SJSA1 (cell line): ENCODE measurements at places on chromosomes 4 and X.

GRCh38 chr4:133145758-133146573, 3.1 kb upstream of the PCDH10 start:
- DNase-seq, result no peak

DNA sequence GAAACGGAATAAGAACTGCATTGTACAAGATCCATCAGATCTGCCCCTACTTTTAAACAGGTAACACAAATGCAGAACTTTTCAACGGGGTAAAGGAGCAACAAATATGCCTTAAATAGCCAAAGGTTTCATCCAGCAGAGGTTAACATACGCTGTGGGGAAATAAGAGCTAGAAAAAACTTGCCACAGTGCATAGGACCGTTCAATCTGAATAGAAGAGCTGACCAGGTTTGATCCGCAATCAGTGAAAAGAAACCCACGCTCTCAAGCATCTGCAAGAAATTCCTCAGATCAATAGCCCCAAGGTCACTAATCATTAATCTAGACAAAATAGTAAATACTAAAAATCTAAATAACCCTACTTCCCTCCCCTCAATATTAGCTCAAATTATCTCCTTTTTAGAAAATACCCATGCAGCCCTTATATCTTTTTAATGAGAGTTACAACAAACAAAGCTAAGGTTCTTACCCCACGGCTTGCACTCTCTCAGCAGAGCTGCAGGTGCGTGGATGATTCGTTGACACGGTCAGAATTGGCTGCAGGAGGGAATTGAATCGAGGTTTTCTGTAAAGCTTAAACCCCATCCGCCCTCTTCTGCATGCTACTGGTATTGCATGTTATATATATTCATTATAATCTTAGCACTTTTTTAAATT, at the start of gene TLR10:
Gene TLR10, minus strand, starts transcription at position 539 of the 657 bp plus-strand sequence. CDS start 7,400 bp downstream, outside the sequence.
- DNase-seq, result peak; percentile 12

DNA sequence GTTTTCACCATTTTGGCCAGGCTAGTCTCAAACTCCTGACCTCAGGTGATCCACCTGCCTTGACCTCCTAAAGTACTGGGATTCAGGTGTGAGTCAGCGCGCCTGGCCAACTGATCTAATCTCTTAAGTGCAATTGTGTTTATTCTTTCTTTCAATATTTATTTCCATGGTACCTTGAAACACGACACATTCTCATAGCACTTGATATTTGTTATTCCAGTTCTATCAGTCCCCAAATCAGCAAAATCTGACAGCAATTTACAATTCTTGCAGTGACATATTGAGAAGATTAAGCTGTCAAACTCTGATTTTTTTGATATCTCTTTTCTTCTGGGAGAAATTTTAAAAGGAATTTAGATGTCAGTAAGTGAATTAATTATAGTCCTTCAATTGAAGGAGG, 218.1 kb upstream of the FAT4 start:
- DNase-seq, result no peak

DNA sequence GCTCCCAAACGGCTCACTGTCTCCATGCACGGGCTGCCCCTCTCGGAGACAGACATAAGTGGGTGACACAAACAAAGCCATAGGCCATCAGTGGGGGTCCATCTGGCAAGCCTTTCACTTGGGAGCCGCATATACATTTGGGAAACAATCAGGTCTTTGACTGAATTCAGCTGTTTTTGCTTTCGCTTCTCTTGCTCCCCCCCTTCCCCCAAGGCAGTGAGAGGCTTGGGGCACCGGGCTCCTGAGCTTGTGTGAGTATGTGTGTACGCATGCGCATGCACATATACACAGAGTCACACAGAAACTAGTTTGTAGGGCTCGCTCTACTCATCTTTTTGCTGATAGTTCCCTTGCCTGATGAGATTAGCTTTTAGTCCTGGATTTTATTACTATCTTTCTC, 284.4 kb downstream of the AFF2 start:
- DNase-seq, result no peak

GRCh38 chr4:169080981-169081380, 70.9 kb upstream of the CBR4 start:
- peak; percentile 26 for DNase-seq

- DNase-seq, result no peak
These were observed 91.2 kb downstream of the PLS3 start for GRCh38 chrX:115652221-115652620.

DNA sequence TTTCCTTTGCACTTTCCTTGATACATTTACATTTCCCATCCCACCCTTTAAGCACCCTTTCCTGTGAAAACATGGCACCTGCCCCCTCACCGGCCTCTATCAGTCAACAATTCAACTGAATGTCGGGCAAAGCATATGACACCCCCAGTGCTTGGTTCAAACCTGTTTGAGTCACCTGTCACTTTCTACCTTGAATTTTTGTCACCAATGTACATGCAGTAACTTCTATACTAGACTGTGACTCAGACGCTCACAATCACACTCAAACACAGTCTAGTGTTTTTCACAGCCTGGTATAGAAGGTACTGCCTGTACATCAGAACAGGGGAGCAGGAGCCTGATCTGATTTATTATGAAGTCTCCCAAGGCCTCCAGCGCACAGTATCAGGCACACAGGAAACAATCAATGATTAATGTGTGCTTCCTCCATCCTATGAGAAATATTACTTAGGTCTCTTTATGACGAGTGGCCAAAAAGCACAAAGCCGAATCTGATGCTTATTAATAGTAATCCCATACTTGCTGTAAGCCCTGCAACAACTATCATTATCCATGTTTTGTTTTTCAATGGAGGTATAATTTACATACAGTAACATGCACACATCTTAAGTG, 49.2 kb upstream of the FAM9C start:
- DNase-seq, result no peak

- DNase-seq, result no peak
These were observed 22.8 kb upstream of the PPP2R2C start for GRCh38 chr4:6495296-6495590.

GRCh38 chr4:38687571-38688011, 23.6 kb downstream of the KLF3 start:
- DNase-seq, result no peak

GRCh38 chr4:105306820-105307219, 160.1 kb downstream of the TET2 start:
- no peak for DNase-seq

DNA sequence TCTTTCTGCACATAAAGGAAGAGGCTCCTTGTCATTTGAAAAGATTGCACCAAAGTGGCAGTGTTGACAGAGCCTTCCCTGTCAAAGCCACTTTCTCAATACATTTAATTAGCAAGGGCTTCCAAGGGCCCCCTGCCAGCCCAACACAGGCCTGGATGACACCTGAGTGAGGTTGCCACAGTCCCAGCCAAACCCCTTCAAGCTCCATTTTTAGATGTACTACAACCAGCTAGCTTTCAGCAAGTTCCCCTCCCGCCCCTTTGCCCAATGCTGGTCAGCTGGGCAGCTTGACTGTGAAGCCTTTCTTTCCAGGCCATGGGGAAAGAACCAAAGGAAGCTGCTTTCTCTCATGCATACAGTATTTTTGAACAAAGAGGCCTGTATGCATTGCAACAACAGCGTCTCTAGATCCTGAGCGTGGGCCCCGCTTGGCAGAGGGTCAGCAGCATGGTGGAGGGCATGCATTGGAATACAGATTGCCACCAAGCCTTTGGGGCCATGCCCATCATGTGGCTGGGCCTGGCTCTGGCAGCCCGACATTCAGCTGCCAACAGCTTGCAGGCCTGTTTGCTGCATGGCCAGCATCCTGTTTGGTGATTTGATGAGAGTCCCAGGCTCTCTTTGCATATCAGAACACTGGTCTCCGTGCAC, 261.1 kb upstream of the GATB start:
- DNase-seq, result no peak

DNA sequence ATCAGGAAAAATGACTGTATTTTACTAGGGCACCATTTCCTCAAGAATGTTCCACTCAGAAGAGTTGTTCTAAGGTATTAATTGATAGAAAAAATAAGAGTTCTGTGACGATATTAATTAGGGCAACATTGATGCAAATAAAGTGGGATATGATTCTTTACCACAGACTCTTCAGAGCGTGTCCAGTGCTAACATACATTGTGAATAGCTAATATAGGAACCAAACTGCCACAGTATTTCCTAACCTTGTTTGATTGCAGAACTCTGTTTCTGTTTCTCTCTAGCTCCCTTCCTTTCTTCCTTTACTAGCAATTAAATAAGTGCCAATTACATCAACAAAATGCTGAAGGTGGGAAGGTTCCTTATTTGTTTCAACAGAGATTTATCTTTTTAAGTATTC, 154.1 kb upstream of the CPEB2 start:
- no peak for DNase-seq

- DNase-seq, result no peak
These were observed 484 bp downstream of the CXCL2 start for GRCh38 chr4:74098427-74098994.

DNA sequence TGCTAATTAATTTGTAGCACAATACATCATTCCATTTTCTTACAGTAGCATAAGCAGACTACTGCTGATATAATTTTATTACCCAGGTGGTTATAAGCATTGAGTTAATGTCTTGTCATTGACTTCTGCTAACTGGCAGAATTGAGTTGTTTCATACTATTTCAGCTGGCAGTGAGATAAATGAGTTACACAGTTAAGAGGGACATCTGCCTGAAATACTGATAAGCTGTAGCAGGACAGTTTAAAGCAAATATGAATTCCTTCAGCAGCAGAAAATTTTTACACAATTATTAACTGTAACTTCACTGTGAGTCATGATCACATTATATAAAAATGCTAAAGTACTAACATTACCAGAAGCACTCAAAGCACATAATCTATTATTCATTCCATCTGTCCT, 326.8 kb downstream of the INPP4B start:
- no peak for DNase-seq

- no peak for DNase-seq
These were observed 34.7 kb downstream of the FRMPD3 start for GRCh38 chrX:107484002-107484726.

DNA sequence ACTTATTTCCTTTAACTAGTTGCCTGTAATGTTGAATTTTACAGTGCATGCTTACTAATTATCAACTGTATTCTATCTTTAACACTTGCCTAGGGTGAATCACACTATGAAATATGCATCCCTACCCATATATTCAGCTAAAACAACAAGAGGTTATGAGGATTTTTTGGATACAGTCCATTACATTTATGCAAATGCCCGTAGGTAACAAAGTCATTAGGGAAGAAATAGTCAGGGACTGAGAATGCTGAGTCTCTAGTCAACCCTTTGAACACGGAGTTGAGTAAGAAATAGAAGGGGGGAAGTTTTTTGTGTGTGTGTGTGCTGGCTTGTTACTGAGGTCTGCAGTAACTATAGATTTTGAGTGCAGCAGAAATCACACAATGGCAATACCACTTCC, 26.1 kb upstream of the CBLL2 start:
- no peak for DNase-seq

GRCh38 chr4:108272561-108272960, 103.8 kb upstream of the LEF1 start:
- peak; percentile 48 for DNase-seq

- DNase-seq, result no peak
These were observed 1981.3 kb upstream of the IGFBP7 start for GRCh38 chr4:59091146-59092142.

GRCh38 chr4:181507180-181507835, 735.9 kb upstream of the TENM3 start:
- DNase-seq, result no peak

- DNase-seq, result no peak
These were observed 189.7 kb upstream of the SLIT2 start for GRCh38 chr4:20062054-20062453.

DNA sequence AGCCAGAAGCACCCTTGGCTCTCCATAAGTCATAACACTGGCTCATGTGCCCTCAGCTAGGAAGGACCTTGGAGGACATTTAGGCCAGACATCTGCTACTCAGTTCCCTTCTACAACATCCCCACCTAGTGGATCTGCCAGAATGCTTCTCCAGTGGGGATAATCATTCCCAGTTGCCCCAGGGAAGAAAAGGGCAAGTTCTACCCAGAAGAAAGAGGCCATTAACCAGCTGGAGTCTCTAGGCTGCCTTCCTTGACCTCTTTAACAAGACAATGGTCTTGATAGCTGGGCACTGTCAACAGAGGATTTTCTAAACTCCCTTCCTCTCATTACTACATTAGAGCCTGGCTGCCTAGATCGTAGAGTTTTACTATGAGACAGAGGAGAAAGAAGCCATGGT, 42.0 kb downstream of the LGI2 start:
- DNase-seq, result no peak

DNA sequence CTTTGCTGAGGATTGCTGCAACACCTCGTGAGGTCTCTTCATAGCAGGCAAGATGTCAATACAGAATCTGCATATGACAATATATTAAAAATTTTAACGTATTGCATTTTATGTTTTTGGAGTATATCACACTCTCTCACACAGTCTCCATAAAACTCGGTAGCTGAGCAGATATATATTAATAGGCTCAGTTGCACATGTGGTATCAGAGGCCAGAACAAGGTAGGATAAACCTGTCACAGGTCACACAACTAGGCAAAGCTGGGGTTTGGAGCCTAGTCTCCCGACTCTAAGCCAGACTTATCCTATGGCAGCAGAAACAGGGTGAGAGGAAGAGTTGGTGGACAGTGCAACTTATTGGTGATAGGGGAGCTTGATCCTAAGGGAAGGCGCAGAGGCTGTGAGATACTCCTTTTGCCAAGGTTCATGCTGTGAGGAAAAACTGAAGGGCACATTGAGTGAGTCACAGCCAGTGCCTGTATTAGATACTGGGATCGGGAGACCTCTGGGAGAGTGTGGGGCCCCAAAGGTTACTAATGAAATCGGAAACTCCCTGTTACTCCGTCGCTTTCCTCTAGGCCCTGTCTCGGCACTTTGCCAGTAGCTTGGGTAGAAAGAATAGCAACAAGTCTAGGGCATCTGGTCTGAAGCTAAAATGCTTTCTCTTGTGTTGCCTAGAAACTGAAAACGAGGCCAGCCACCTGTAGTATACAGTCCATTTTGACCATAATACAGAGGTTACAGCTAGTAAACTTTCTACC, 195.7 kb downstream of the ARHGAP10 start:
- DNase-seq, result peak; percentile 31

DNA sequence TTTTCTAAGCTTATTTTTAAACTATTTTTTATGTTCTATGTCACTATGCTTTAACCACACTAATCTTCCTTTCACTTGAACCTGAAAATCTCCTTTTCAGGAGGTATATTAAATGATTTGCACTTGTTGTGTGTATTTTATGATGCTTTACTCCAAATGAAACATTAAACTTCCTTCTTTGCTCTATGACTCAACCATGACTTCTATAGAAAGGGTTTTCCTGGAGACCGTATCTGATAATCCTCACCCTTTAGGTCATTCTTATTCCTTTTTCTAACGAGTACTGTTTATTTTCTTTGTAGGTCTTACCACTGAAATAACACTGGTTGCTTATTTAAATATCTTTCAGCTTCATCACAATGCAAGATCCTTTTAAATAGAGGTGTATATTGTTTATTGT, 1163.2 kb downstream of the PCDH18 start:
- DNase-seq, result no peak

DNA sequence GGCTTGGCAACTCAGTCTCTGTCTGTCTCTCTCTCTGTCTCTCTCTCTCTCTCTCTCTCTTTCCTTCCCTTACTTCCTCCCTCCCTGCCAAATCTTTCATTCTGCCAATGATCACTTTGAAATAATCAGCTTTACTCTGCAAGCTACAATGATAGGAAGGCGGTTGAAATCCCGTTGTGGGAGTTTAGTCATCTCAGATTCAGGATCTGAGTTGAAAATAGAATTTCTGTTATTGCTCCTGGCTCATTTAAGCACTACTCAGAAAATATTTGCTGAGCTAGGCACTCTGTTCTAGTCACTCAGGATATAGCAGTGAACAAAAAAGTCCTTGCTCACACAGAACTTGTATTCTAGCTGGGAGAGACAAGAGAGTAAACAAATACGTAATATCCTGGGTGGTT, 56.3 kb upstream of the DCTD start:
- DNase-seq, result no peak
